Ascending aorta (tissue), 2 donors: ENCODE measurements at places on chromosomes 5 and 9. TPM values are rescaled to one million over a fixed set of nuclear protein-coding genes. Genes with fewer than 3 reads are reported as not detected.

SARDH gene
- 1.3 TPM for total RNA-seq

PCDHB11 gene
- total RNA-seq = 7.1 TPM

ANKRD31 gene
- not detected for total RNA-seq

- DNase-seq = no peak
Measured at GRCh38 chr9:98021306-98022040, 35.1 kb upstream of the NANS start.

DNA sequence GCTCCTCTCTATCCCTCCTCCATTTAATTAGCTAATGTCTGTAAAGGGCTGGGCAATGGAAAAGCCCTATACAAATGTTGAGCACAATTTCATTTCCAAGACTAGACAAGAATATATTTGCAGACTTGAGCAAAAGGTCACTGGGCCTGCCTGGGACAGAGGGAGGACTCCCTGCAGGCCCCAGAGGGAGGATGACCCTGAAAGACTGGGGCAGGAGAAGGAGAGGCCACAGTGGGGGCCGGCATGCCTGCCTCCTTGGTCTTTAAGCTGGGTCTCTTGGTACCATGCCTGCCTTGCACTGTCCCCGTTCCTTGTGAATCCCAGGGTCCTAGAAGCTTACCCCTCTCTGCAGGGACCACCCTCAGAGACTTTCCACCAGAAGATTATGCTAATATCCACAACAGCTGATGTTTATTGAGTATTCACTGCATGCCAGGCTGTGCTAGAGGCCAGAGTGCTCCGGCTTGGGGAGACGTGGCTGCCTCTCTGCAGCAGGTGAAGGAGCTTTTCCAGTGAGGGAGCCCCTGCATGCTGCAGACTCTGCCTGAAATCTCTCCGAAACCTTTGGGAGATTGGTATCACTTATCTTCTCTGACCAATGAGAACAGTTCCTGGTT is 72.7 kb upstream of the HSPA9 start:
- no peak for DNase-seq

GRCh38 chr9:35687972-35688557 is 1.7 kb downstream of the TPM2 start:
- no peak for DNase-seq

DNA sequence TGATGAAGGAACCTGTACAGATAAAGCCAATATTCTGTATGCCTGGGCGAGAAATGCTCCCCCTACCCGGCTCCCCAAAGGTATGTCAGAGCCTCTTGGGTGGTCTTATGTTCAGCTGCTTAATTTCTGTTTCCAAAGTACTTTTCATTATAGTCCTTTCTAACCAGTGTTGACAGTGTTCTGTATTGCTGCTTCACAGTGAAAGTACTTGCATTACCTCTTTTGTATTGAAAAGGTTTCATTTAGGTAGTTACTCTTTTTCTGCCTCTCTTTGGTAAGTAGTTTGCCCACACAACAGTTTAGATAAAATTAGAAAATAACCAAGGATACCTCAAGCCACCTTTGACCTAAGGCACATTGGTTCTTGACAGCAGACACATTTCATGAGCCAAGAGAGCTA is 169.9 kb downstream of the PAM start:
- DNase-seq = no peak

DNA sequence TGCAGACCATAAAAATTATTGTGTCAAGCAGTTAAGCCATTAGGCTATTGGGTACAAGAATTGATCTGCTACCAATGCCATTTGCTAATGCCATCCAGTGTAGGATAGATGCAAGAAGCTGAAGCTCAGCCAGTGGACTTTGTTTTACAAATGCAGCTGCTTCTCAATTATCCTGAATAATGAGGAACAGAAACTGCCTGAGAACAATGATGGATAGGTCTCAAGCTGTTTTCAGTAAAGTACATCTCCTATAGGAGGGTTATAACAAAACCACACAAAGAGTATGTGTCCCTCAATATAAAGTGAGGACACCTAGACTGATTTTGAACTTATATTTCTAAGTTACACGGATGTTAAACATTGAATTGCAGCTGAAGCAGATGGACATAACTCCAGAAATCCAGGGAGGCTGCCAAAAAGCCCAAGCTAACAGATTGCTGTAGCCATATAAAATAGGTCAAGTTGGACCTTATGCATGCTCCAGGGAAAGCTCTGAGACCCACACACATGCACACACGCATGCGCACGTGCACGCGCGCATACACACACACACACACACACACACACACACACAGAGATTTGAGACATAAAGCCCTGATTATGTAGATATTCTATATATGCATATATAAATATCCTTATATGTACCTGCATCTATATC is 482.7 kb upstream of the CD180 start:
- DNase-seq = no peak

DNA sequence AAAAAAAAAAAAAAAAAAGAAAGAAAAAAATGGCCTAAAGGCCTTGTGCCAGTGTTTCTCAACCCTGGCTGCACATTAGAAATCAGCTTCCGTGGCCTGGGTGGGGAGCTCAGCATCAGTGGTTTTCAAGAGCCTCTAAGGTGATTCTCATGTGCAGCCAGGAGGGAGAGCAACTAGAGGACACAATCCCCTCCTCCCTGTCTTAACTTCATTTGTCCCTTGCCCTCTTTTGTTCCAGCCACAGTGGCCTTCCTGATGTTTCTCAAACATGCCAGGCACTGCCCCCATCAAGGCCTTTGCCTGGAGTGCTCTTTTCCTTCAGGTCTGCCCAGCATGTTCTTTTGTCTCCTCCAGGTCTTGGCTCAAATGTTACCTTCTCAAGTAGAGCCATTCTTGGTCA is 42.4 kb downstream of the HOMER1 start:
- no peak for DNase-seq

DNA sequence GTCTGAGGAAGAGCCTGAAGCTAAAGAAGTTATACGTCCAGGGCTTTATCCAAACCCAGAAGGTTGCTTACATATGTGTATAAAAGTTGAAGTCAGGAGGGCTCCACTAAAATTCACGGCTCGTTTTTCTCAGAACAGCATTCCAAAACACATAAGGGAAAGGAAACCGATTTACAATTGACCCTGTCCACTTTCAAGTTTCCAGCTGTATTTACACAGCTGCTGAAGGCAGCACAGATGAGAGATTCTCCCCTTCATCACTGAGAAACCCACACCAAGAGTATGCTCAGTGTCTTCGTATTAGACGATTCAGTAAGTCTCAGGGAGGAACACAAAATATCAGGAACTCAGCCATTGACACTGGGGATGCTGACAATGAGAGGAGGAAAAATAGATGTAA is 5.9 kb upstream of the NREP start:
- no peak for DNase-seq

DNA sequence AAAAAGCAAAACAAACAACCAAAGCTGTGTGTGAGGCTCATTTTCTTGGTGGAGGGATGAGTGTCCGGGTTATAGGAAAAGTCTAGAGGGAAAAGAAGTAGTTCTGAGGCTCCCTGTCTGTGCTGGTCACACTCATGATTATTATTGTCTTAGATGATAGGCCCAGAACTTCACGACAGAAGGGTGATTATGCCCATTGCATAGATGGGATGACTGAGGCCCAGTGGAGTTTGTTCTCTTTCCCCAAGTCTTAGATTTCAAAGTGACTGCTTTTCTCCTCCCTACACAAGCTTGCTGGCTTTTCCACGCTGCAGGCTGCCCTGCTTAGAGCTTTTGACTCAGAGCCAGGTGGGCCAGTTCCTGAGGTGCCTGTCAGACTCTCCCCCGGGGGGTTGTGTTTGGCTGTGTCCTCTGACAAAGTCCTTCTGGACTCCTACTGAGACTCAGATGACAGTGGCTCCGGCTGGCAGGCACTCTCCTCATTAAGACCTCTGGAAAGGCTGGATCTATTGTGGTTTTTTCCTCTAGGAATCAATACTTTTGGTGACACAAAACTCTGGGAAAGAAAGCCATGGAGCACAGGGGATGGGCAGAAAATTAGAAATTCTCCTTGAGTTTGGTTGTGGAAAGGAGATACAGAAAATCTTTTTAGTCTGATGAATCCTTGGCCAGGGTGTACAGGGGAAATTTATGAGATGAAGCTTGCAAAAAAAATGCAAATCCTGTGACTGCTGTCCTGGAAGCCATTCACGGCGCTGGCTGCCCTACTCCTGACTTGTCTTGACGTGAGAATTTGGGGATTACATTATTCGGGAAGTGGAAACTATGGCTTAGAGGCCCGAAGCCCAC is 120.9 kb downstream of the NSG2 start:
- DNase-seq = peak; percentile 34

- DNase-seq = peak; percentile 70
Measured at GRCh38 chr5:42811591-42812446, at the start of gene SELENOP. SELENOP (minus strand) TSS chr5:42811892; CDS start chr5:42808353, 3,539 bp downstream.

DNA sequence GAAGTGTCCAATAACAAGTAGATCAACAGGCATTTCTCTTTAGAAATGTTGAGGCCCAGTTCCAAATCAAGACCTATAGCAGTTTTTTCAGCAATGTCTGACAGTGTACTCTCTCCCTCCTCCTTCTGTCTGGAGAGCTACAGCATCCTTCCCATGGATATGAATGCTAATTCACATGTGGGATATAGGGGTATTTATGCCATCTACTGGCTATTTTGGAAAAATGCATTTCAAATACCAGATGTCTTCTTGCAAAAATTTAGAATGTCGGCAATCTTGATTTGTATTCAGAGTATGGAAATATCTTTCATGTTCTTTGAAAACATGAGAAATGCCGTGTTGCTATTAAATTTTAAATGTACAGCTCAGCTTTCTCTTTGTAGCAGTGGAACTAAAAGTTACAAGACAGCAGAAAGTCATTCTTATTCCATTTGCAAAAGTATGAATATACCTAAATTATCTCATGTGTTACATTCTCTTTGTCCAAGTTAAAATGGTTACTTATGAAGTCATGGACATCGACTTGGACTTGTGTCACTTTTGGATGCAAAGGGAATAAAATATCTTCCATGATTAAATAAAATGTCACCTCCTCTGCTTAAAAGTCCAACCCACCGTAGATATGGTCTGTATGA is 647.8 kb downstream of the TAF11L14 start:
- no peak for DNase-seq

GRCh38 chr9:110156902-110157301 is 51.1 kb downstream of the C9orf152 start:
- no peak for DNase-seq

DNA sequence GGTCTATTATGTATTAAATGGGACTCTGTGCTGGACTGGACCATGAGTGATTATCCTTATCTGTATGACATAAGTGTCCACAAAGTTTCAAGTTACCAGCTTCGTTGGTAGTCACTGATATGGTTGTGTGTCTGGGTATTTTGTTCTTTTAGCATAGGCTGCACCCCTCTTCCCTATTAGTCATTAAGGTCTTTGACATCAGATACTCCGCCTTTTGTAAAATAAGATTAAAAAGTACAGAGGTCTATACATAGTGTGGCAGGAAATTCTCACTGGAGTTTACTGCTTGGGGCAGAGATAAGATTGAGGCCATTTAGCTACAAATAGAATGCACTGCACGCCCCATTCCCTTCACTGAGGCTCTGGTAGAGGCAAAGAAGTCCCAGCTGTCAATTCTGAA is 99.4 kb downstream of the TMEM215 start:
- DNase-seq = no peak
